IPS DF 6.9 (cell line): ENCODE measurements at places on chromosomes 7 and 10.

DNA sequence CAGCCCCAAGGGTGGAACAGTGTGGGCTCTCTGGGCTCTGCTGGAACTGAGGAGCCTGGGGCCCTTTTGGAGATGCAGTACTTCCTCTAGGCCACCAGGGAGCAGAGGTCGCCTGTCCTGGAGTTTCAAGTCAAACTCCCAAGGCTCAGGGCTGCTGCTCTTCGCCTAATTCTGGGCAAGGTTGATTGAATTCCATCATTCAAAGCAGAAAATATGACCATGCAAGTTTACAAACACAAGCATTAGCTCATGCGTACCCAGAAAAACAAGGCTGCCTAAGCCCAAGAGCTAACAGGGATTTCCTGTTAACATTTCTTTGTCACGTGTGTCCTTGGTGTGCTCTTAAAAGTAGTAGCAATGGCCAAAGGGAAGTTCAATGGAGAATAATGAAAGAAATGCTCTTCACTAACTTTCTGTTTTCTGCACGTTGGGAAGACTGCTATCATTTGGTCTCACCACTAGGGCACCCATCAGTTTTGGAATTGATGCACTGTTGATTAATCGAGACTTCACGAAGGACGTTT is 20.1 kb downstream of the LDB3 start:
- DNase-seq = peak; percentile 68

GRCh38 chr7:21412957-21413356 is 14.9 kb upstream of the SP4 start:
- no peak for DNase-seq

GRCh38 chr7:87886875-87887274 is 10.6 kb downstream of the DBF4 start:
- no peak for DNase-seq

- no peak for DNase-seq
These were observed 231.5 kb downstream of the ELFN1 start for GRCh38 chr7:1901431-1902210.

DNA sequence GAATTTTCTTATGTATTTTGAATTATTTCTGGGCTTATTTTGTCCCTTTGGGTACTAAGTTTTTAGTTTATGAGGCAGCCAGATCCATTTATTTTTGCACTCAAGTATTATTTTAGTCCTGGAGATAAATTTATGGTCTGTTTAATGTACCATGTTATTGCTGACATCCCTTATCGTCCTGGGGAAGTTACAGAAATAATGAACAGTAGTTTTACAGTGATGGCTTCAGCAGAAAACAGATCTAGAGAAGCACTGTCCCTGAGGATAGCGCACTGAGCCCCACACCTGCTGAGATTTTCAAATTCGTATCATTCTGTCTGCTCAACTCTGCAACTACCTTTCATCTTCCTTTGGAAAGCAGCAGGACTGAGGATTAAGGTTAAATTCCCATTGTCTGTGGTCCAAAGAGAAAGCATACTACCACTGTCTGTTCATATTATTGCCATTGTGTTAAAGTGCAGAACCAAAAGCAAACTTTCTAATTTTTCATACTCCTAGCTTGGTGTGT is 168.3 kb downstream of the SNX13 start:
- no peak for DNase-seq

DNA sequence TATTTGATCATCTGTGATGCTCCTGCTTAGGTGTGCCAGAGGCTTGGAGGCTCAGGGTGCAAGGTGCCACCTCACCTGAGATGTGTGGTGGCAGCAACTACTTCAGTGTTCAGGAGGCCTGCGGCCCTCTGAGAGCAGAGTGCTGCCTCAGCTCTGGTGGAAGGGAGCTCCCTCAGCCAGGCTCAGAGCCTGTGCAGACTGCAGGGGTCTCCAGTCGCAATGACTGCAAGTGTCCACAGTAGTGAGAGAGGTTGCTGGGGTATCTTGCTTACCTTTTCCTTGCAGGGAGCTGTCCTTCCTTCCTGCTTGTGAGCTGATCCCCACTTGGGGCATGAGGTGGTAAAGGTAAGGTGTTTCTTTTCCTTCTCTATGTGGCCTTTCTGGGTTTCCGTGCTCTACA is 131.0 kb upstream of the GAD2 start:
- DNase-seq = no peak
